ENCODE measurements at places on chromosomes 1 and 21.

- DNase-seq, result no peak
Observed at GRCh38 chr1:51093581-51093980, 8.4 kb upstream of the C1orf185 start.

GRCh38 chr1:168084396-168085231, 52.1 kb downstream of the GPR161 start:
- peak; percentile 17 for DNase-seq

DNA sequence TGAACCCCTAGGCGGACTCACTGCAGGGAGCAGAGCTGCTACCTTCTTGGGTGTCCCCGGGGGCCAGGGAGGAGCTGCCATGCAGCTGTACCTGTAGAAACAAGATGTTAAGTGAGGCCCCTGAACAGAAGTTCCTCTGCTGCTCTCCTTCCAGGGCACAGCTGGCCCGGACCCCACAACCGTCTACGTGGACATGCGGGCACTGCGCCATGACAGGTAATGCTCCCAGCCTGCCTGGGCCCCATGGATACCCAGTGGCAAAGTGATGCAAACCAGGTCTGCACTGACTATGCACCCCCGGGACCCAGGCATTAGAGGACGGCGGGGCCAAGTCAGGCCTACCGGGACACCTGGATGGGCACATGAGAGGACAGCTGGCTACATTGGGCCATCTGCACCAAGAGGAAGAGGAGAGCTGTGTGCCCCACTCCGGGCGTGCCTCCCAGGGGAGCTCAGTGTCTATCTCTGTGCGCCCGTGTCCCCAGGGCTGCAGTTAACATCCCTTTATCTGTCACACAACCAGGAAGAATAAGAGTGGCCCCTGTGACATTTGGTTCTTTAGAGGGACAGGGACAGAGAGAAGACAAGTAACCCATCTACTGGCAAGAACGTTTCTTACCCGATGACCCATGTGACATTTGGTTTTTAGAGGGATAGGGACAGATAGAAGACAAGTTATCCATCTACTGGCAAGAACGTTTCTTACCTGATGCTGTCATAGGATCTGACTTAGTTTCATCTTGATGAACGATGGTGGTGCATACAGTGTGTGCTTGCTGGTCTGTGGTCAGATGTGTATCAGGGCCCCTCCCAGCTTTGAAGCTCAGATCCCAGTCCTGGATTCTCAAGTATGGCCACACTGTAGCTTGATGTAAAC, 44.1 kb downstream of the S100B start:
- no peak for DNase-seq

DNA sequence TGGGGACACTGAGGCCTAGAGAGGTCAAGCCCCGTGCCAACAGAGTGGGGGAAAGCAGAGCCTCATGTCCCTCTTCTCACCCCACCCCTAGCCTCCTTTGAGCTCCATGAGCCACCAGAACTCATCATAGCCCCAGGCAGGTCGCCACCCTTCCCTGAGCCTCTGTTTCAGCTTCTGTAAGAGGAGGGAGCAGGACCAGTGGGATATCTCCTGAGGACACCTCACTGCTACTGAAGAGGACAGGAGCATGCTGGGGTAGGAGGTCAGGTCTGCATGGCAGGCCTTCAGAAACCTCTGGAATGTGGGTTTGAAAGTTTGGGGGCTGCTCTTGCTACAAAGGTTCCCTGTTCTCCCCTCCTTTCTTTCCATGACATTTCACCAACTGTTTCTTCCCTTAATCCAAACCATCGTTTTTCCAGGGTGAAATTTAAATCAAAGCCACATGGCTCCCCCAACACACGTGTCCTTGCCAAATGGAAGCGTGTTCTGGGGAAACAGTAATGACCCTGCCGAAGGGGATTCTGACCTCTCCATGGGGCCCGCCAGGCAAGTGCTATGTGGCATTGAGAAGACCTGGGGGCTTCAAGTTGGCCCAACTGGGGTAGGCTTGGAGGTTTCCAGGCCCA, 88.1 kb upstream of the RUNX3 start:
- DNase-seq, result no peak

DNA sequence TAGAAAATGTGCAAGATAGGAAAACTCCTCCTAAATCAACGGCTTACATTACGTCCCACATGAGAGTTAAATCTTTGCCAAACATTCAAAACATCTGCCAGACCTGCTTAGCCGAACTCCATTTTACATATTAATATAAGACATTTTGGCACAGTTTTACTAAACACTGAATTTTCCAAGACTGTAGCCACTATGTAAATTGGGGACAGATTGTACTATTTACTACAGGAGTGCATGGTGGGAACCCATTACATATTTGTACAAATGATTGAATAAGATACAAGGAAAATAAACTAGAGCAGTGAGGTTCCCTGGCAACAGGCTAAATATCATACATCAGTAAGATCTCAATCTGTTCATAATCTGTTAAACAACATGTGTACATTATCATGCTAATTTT, 1234.4 kb downstream of the KCNT2 start:
- DNase-seq, result no peak

- DNase-seq, result no peak
Observed at GRCh38 chr1:22121421-22121911, 21.4 kb downstream of the WNT4 start.

GRCh38 chr1:118102445-118102844, 82.6 kb downstream of the SPAG17 start:
- DNase-seq, result no peak

DNA sequence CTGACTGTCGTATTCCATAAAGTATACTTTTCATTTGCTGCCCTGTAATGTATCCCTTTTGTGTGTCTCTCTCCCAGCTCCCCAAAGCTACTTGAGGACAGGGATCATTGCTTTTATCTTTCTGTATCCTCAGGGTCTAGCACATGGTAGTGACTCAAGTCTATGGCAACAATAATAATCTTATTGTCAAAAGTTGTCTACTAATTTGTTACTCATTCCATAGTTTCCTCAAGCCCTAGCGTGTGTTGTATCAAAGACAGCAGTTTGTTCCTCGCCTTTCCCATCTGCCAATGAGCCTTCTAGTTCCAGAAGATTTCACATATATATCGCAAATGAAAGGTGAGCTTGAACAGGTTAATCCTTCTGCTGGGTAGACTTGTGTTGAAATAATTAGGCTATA, 9.8 kb upstream of the SLC30A1 start:
- no peak for DNase-seq

DNA sequence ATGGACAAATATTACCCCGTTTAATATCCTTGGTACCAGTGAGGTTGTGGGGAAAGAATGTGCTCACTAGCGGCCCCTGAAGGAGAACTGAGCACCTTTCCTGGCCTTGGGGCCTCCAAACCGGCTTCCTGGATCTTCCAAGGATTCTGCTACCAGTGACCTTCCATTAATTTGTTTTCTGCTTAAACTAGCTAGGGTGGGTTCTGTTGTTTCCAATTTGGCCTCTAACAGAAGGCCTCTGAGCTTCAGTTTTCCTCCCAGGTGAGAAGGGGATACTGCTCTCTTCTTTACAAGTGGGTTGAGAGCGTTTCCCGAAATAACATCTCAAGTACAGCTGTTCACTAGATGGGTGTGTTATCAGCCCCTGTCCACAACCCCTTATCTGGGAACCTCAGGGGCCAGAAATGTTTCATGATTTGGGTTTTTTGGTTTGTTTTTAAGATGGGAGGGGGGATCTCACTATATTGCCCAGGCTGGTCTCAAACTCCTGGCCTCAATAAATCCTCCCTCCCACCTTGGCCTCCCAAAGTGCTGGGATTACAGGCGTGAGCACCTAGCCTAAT, 16.9 kb upstream of the IFNGR2 start:
- no peak for DNase-seq

GRCh38 chr1:230556453-230556852, 85.8 kb upstream of the COG2 start:
- DNase-seq, result no peak

DNA sequence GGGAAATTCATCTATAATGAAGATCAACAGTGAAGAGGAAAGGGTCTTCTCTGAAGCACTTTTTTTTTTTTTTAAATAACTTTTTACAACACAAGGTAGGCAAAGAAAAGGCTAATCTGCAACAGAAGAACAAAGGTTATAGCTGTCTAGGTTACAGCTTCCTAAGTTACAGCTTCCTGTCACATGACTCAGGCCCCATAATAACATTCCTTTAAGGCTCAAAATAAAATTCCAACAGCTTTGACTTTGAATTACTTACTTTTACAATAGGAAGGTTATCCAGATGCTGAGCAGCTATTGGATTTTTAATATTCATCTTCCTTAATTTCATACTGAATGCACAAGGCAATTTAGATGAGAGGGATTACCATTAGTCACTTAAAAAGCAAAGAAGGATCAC, 40.4 kb upstream of the TMEM61 start:
- no peak for DNase-seq

GRCh38 chr1:153540394-153541361, at the start of gene S100A5:
S100A5 (minus strand) TSS chr1:153540934; CDS start chr1:153540191, 743 bp downstream.
- no peak for DNase-seq

DNA sequence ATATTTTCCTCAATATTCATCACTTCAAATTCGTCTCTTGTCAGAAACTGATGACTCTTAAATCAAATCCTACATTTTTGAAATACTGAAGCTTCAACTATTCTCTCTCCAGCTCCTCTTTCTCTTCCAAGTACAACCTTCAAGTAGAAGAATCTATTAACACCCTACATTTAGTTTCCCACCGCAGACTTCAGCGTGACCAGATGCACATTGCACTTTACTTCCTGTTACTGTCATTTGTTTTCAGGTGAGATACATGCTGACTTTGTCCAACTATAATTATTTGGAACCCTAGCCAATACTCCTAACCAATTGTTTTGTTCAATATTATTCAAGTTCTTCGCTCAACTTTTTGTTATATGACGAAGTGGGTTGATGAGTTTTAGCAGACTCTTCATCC, 116.0 kb downstream of the MRPL39 start:
- no peak for DNase-seq

DNA sequence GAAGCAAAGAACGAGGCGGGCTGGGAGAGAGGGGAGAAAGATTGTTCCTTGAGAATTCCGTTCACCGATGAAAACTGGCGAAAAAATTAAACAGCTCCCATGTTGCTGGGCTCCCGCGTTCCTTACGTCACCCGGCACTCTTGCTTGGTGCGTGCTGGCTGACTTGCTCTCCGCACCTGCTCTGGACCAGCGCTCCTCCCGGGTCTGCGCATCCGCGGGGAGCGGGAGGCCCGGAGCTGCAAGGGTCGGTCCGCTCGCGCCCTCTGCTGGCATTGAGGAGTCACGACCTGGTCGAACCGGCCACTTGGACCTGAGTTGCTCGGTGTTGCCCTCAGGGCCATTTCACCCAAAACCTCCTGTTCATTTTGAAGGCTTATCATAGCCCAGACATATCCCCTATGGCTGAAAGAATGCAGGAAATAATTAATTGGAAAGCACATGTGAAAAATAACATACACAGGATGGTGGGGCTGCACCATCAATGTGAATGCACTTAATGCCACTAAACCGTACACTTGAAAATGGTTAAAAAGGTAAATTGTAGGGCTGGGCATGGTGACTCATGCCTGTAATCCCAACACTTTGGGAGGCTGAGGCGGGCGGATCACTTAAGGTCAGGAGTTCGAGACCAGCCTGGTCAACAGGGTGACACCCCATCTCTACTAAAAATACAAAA, 98.9 kb upstream of the BACE2 start:
- peak; percentile 9 for DNase-seq

- no peak for DNase-seq
Observed at GRCh38 chr1:202642619-202643291, 67.5 kb downstream of the SYT2 start.

DNA sequence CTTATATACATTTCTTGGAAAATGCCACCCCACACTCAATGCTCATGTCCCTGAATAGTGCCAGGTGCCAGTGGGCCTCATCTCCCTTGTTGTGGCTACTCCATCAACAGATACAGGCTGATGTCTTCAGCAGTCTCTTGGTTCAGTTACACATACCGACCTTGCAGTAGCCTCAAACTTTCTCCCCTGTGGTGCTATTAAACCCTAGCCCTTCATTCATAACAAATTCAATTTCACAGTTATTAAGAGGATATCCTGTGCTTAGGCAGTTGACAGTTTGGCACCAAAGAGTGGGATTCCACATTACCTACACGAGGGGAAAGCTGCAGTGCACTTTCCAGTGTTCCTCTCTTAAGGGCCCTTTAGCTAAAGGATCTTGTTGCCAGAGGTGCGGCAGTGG, 35.9 kb upstream of the CAMK1G start:
- no peak for DNase-seq

- no peak for DNase-seq
Observed at GRCh38 chr1:2229911-2230731, 2.0 kb downstream of the SKI start.

All from iPS DF 19.7 (cell line).